Activated T-helper 9 cell treated with anti-CD3 and anti-CD28 coated beads, Interleukin-2, amount 50 U/mL, for 16 hours (primary cell): ENCODE measurements at places on chromosomes 1 and 21.

GRCh38 chr1:158105352-158106095 lies 75.2 kb upstream of the CD1D start:
- DNase-seq: no peak

DNA sequence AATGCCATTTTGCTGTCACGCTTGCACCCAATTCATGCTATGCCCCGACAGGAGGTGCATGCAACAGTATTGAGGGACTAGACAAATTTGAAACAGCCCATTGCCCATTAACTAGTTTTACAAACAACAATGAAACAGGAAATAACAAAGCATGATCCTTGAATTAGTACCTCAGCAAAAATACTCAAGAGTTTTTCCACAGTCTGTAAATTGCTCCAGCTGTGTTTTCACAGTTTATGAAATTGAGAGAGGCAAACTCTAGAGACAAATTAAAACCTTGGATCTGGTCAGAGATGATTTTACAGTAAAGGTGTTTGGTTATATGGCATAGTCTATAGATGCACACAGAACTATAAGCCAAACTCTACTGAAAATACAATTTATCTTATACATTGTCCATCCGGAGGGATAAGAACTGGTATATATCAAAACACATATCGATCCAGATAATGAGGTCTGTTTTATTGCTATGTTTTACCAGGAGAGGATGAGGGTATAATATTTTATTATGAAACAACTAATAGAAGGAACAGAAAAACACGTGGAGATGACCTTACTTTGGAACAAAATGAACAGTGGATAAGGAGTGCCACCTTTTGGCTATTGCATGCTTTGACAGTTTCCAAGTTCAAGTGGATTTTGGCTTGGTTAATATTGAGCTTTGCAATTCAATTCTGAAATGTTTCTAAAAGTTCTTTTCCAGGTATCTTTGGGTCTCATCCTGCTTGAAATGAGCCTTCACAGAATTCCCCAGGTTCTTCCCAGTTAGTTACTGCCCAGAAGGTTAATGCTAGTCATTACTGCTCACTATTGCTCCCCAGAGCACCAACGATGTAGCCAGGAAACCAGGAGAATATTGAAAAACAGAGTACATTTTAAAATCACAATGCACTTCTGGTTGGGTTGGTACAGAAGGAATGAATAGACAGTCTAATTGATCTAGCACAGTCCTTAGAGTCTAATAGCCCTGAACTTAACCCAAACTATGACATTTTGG lies 45.7 kb downstream of the ZC3H11B start:
- DNase-seq: no peak

DNA sequence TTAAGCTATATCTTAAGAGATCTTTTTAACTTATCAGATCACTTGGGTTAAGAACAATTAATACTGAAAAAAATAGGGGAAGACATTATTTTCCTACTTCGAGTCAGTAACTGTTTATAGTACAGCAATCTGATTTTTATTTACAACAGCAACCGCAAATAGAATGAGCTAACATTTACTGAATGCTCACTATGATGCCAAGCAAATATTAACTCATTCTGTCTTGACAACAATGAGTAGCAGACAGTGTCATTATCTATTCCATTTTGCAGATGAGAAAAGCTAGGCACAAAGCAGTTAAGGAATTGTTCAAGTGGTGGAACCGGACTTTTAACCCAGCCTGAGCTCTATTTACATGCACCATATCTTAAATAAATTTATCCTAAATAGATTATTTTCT lies 273.7 kb downstream of the NTNG1 start:
- no peak for DNase-seq

DNA sequence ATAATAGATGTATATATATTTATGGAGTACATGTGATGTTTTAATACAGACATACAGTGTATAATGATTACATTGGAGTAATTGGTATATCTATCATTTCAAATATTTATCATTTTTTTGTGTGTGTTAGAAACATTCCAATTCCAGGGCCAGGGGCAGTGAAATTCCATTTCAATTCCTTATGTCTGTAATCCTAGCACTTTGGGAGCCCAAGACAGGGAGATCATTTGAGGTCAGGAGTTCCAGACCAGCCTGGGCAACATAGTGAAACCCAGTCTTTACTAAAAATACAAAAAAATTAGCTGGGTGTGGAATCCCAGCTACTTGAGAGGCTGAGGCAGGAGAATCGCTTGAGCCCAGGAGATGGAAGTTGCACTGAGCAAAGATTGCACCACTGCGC lies 30.4 kb upstream of the PDC start:
- no peak for DNase-seq

DNA sequence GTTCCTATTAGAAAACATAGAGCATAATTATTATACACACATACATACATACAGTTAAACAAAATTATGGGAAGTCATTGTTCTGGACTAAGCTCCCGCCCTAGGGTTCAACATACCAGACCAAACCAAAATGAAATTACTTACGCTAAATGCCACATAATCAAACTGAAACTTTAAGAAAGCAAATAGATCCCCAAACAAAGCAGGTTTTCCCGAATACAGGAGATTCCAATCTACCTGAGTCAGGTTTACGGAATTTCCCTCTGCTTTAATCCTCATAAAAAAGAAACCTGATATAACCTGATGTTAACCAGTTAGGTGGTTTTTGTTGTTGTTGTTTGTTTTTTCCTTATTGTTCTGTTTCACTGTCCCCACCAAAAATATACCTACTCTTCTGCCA lies 1886.9 kb downstream of the NCAM2 start:
- DNase-seq: no peak
